ENCODE measurements at places on chromosomes 13 and 19.
A peak's percentile ranks its signal among the peaks of the same experiment; 100 is the strongest.

DNA sequence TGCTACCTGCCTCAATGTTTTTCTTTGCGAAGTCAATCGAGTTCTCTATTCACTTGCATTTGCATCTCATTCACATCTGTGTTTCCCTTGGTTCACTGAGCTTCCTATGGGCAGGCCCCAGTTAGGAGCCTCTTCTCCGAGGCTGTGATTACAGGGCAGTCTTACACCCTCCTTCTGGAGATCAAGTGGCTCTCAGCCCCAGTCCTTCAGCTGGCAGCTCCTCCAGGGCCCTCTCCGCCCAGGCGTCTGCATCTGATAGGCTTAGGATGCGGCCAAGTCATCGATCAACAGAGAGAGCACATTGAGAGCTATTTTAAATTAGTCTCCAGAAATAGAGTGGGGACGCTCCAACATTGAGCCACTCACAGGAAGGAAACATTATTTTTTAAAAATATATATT, 44.2 kb downstream of the MBNL2 start:
- no peak for DNase-seq

DNA sequence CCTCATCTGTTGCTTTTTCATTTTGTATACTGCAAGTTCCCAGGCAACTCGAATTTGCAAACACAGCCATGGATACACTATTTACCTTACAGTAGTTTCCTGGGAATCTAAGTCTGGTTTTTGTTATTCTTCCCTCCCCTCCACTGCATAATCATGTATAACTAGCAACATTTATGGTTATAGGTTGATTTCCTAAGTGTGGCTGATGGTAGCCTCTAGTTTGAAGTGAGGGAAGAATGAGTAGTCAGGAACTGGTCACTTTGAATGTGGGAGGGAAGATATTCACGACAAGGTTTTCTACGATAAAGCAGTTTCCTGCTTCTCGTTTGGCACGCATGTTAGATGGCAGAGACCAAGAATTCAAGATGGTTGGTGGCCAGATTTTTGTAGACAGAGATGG, at the start of gene KCNRG:
KCNRG (plus strand) TSS at position 187 of the 400 bp plus-strand sequence; CDS start at position 237, 50 bp downstream.
- no peak for DNase-seq

DNA sequence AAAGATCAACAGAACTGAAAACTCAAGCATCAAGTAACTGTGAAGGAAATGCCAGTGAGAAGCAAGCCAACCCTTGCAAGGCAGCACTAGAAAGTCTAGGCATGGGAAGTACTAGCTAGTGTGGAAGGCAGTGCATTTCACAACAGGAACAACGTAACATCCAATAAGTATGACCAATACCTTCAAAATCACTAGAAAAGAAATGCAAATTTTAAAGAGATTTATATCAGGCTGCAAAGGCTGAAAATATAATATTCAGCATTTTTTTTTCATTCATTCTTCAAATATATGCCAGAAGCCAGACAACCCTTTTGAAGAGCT, 121.9 kb downstream of the DLEU7 start:
- no peak for DNase-seq

- peak; percentile 63 for DNase-seq
Observed at GRCh38 chr19:51607920-51608562, 22.2 kb downstream of the SIGLEC5 start.

All from hematopoietic multipotent progenitor cell treated with erythropoietin and hydrocortisone succinate and interleukin-3 and kit ligand, for 17 days (in vitro differentiated cells).